Activated CD4-positive, alpha-beta T cell treated with anti-CD3 and anti-CD28 coated beads for 48 hours (primary cell): ENCODE measurements at places on chromosomes 13 and 19.

- no peak for DNase-seq
Measured at GRCh38 chr13:26457212-26457611, 100.3 kb upstream of the WASF3 start.

DNA sequence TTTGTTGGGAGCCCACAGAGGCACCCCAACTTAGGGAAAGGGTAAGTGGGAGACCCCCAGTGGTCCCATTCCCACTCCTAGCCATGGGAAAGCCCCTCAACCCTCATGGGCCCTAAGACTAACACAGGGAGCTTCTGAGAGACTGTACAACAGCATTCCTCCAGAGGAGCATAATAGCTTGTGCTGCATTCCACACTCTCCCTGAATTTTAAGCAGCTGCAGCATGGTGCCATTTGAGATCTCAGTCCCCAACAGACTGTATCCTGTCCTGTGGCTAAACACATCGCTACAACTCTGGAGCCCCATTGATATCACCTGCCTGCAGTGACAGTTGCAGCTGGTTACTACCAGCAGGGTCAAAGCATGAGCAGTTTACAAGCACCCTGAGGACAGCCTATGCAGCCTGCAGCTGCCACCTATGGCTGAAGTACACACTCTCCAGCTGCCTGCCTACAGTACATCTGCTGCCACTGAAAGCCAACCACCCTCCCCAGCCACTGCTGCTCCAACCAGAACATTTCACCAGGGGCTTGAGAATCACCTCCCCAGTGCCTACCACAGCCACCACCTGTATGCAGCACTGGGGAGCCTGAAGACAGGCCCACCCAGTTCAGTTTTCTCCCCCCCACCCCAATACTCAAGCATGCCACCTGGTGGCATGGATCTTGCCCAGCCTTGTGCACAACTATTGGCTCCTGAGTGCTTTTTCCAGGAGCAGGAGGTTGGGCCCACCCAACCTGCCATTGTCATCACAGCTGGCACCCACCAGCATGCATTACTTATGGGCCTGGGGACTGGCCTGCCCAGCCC is 557.3 kb downstream of the GPC5 start:
- no peak for DNase-seq

- DNase-seq = no peak
Measured at GRCh38 chr13:95067303-95067702, 233.9 kb downstream of the ABCC4 start.

DNA sequence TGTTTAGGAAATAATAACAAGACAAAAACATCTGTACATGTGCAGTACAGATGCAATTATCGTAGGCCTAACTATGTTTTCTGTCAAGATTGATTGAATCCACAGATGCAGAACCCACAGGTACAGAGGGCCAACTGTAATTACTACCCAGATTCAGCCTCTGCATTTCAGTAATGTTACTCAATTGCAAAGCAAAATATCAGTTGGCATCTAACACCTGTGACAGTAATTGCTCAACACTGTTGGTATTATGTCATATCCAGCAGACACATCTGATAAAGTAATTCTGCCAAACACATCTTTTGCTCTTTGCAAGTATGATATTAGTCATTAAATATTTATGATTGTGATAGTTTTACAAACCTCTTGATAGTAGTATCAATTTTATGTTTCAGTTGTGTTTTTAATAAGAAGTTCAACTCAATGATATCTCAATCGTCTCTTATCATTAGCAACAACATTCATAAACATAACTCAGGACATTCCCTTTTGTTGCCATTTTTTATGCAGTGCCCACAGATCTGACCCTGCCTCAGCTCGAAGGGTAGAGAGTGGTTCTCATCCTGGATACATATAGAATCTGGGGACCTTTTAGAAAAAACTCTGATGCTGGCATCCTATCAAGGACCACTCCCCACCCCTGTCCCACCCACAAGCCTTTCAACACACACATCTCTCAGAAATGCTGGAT is 104.7 kb downstream of the MYCBP2 start:
- DNase-seq = no peak

DNA sequence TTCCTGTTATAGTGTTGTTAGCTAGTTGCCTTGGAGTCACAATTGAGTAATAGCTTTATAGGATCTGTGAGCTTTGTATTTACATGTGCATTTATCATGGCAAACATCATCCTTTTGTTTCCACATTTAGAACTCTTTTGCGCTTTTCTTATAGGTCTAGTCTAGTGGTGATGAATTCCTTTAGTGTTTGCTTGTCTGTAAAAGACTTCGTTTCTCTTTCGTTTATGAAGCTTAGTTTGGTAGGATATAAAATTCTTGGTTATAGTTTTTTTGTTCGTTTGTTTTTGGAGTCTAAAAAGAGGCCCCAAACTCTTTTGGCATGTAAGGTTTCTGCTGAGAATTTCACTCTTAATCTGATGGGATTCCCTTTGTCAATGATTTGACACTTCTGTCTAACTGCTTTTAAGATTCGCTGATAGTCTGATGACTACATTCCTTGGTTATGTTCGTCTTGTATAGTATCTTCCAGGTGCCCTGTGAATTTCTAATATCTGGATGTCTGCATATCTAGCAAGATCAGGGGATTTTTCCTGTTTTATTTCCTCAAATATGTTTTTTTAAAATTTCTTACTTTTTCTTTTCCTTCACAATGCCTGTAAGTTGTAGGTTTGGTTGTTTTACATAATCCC is 20.2 kb downstream of the DNAJC3 start:
- no peak for DNase-seq
